Esophagus muscularis mucosa (tissue), 4 donors: ENCODE measurements at places on chromosomes 3 and 15. TPM values are rescaled to one million over a fixed set of nuclear protein-coding genes. Genes with fewer than 3 reads are reported as not detected.

Gene CDHR4
- total RNA-seq, result not detected

Gene CPEB1
- 6.0 TPM for total RNA-seq

Gene GPR156
- 0.42 TPM for total RNA-seq

Gene TXNRD3
- total RNA-seq, result 17.9 TPM

Gene SPINT1
- 2.8 TPM for total RNA-seq

Gene TF
- total RNA-seq, result 0.32 TPM

Gene PLIN1
- 2.5 TPM for total RNA-seq

Gene RBP2
- total RNA-seq, result not detected

Gene SI
- total RNA-seq, result not detected

Gene NPAP1
- total RNA-seq, result not detected

Gene KIF7
- total RNA-seq, result 14.6 TPM

Gene IGSF10
- total RNA-seq, result 4.0 TPM

Gene EOGT
- total RNA-seq, result 96.5 TPM

Gene TUSC7
- not detected for total RNA-seq

Gene CSPG4
- total RNA-seq, result 386 TPM

DNA sequence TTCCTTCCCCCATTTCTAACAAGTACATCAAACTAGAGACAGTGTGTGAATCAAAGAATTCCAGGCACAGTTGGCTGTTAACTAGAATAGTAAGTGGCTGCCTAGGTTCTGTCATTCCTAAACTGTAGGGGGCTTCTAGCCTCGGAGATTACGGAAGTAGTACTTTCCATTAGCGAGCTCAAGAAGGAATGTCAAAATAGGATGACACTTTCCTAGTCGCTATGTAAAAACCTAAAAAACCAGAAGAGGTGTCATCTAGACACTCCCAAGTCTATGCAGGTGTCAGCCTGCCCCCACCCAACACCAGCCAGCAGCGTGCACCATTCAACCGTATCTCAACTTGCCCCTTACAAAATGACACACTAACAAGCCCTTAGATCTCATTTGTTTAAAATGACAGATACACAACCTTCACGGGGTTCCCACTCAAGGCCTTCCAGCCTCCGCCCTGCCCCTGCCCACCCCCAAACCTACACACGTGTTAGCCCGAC, 874 bp downstream of the INO80 start:
- DNase-seq, result no peak

DNA sequence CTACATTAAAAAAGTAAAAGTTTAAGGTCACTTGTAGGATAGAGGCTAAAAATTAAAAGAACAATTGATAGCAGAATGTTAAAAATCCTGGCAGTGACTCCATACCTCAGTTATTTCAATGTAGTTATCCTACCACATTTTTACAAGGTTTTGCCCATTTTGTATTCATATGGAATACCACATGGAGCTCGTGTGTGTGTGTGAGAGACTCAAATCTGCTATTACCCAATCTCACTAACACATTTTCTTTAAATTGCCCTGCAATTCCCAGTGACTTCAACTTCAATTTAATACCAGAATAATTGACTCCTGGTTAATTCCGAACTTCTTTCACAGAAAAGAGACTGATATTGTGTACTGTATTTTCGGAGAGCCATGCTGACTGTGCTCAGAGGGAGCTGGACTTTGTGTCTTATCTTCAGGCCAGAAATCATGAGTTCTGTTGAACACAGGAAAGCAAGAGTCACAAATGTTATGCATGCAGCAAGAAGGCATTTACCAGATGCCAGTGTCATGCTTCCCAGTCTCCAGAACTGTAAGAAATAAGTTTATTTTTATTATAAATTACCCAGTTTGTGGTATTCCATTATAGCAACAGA, 529.0 kb upstream of the NECTIN3 start:
- no peak for DNase-seq

DNA sequence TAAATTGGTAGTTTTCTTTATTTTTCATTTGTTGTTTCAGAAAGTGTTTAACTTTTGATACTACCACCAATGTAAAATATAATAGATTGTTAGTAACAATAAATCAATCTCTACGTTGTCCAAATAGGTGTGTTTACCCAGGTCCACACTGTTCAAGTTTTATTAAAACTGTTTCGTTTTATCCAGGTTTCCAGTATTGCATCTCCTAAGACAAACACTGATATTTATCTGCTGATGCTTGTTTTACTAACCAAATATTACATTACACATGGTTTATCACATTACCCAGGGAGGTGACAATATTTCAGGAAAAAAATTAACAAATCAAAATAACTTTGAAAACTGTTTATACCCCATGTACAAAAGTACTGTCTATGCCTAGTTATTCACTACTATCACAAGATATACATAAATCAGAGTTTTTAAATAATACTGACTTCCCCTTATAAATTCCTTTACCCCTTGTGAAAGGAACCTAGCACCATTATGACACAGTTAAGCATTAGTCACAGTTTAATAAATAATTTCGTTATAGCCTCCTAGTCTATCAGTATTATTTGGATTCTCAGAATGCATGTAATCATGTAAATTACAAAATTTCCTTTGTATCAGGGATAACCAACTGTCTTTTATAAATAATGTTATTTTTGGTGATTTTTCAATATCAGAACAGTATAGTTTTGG, 205.3 kb downstream of the ZBTB20 start:
- no peak for DNase-seq

GRCh38 chr3:56758539-56758981, 43.2 kb downstream of the ARHGEF3 start:
- no peak for DNase-seq

- peak; percentile 45 for DNase-seq
Measured at GRCh38 chr3:46536758-46537157, 29.3 kb downstream of the LRRC2 start.

- no peak for DNase-seq
Measured at GRCh38 chr3:9402410-9403228, 5.2 kb downstream of the SETD5 start.

GRCh38 chr15:89143503-89144162, 55.4 kb downstream of the ABHD2 start:
- DNase-seq, result no peak

GRCh38 chr15:42035435-42035761, 14.6 kb upstream of the PLA2G4E start:
- DNase-seq, result no peak

- no peak for DNase-seq
Measured at GRCh38 chr3:46406788-46407611, at the start of the genes CCR5AS and CCRL2. TSS of gene CCR5AS (minus strand) at chr3:46407066. TSS of gene CCRL2 (plus strand) at chr3:46407259. CDS start at chr3:46408080, 821 bp downstream.

DNA sequence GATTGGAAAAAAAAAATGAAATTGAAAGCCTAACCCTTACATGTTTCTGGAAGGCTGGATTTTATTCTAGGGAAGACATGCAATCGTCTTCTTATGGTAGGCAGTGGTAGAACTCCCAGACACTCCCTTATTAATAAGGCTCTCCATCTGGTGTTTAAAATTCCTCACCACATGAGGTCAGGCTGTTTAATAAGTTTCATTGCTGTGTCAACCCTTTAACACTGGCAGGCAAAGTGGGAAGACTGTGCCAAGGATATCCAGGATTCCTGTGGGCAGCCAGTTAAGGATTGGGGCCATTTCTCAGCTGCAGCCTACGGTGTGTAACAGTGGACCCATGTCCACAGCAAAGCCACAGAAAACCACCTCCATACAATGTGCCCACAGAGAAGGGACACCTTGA, 225.5 kb upstream of the CHRM5 start:
- DNase-seq, result no peak

GRCh38 chr3:169980055-169980454, 13.4 kb downstream of the SEC62 start:
- no peak for DNase-seq

GRCh38 chr3:183485093-183485492, 56.7 kb upstream of the MCF2L2 start:
- DNase-seq, result peak; percentile 17

- DNase-seq, result no peak
Measured at GRCh38 chr15:70356919-70357318, 259.2 kb upstream of the TLE3 start.

GRCh38 chr15:56411122-56411749, 46.0 kb downstream of the TEX9 start:
- DNase-seq, result no peak

GRCh38 chr3:148360051-148360450, 337.7 kb upstream of the AGTR1 start:
- DNase-seq, result no peak

GRCh38 chr3:20376665-20377217, 190.7 kb upstream of the SGO1 start:
- DNase-seq, result no peak

- DNase-seq, result no peak
Measured at GRCh38 chr15:89686522-89686921, 4.0 kb downstream of the PEX11A start.

- no peak for DNase-seq
Measured at GRCh38 chr15:45884289-45884688, 249.5 kb downstream of the SQOR start.

DNA sequence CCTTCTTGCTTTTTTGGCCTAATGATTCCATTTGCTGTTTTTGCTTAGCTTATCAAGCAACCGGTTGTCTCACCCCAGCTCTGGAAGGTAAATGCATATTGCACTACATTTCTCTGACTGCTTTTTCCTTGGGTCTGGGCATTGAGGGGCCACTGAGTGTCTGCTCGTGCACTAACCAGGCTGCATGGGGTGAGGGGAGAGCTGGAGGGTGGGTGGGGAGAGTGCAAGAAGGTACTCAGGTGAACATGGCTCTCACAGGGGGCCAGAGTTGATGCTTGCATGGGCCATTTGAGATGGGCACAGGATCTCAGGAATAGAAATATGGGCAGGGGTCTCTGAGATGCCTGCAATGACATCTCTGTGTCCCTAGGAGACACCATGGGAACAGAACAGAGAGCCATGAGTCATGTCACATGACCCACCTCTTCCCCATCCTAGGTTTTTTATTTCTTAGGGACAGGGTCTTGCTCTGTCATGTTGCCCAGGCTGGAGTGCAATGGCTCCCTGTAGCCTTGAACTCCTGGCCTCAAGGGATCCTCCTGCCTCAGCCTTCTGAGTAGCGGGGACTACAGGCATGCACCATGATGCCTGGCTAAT, 6.2 kb downstream of the ALPK3 start:
- DNase-seq, result no peak

DNA sequence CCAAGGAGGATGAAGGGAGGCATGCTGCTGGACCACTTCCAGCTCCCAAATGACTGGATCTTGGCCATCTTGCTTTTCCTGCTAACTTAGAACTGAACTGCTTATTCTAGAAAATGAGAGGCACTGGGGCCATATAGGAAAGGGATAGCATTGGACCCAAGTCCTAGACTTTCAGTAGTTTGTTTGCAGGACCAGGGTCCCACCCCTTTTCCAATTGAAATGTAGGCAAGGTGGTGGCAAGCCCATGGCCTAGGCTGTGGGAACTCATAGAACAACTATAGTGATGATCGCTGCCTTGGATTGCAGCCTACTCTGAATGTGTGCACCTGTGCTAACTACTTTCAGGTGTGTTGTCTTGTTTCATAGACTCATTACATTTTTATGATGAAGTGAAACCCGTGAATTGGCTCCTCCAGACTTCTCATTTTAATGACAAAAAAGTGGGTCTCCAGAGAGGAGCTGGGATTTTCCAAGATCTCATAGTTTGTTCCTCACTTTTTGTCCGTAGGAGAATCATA, 50.3 kb downstream of the TGFBR2 start:
- DNase-seq, result no peak

GRCh38 chr3:149575961-149576564, 81.8 kb downstream of the WWTR1 start:
- no peak for DNase-seq

- no peak for DNase-seq
Measured at GRCh38 chr3:85709346-85709892, 750.6 kb downstream of the CADM2 start.

- no peak for DNase-seq
Measured at GRCh38 chr15:69154684-69155083, 5.8 kb upstream of the GLCE start.

- no peak for DNase-seq
Measured at GRCh38 chr3:181948286-181948685, 236.6 kb downstream of the SOX2 start.

DNA sequence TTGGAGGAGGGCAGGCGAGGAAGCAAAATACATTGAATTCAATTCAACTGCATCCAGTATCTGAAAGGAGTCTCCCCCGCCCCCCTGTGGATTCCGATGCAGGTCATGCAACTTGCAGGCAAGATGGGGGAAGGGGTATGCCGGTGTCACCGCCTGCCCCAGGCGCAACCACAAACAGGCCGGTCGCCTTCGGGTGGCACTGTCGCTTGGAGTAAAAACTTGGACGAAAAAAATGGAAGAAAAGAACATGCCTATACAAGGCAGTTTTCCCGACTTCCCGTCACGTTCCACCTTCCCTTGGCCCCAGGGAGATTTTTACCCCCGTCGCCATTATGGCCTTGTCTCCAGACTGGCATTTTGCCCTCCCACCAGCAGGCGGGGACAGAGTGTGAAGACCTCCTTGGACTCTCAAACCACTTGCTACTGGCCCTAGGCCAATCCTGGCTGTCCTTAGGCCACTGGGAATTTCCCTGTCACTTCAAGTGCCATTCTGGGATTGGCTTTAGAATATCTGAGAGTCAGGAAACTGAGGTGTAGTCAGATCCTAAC, 1.6 kb upstream of the NTRK3 start:
- no peak for DNase-seq

DNA sequence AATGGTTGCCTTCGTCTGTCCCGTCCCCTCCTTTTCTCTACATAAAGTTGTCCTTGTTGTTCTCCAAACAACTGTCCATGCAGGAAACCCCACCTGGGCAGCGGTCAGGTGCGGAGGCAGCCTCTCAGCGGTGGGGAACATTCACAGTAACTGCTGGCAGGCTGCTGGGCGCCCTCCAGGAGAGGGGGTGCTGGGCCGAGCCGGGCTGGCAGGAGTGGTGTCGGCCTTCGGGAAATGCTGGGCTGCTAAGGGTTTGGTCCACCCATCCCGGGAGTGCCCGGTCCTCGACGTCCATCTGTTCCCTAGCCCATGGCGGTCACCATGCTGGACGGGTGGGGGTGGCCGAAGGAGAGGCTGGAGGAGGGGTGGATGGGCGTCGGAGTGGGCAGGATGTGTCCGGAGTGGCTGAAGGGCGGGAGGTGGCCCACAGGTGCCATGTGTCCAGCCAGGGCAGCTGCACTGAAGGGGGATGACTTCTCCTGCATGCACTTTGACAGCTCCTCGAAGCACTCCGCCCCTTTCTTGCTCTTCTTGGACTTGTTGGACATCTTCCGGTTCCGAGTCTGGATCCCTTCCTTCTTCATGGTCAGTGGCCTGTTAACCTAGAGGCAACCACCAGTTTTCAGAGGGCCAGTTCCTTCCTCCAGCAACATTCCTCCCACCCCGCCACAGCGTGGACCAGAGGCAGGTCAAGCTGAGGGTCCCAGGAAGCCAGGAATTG, 12.1 kb downstream of the GATA2 start:
- no peak for DNase-seq
